ENCODE measurements at places on chromosomes 2 and 18.

DNA sequence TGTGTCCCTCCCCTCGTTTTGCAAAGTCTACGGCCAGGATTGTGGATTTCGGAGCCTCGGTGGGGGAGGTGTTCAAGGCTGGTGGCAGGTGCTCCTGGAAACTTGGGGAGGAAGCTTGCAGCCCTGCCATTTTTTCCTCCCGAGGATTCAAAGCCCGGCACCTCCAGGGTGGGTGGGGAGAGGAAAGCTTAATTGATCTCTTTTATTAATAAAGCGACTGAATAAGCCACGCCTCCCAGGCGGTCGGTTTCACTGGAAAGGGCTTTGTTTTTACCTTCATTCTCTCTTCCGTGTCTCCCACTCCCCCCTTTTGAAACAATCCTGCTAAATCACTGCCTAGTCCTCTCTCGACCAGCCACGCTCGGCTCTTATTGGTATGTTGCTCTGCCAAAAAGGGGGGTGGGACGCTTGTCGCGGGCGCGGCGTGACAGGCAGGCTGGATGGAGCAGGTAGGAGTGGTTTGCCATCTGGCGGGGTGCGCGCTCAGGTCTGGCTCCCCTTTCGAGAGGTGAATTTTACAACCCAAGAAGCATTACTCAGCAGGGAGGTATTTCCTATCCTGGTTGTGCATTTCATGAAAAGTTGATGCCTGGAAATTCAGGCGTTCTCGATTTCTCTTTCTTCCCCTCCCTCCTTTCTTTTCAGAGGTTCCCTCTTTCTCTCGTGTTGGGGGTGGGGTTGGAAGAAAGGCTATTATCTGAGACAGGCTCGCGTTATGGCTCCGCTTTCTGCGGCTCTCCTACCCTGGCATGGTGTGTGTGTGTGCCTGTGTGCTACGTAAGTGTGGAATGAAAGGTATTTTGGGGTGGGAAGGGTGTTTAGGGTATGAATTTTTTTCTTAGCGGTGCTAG is 1.4 kb downstream of the NEDD4L start:
- DNase-seq = no peak

- peak; percentile 7 for DNase-seq
Measured at GRCh38 chr2:144162652-144163051, 357.3 kb downstream of the ZEB2 start.

- no peak for DNase-seq
Measured at GRCh38 chr2:96844405-96844808, 586 bp upstream of the ANKRD23 start.

GRCh38 chr2:5713101-5713500 is 20.9 kb downstream of the SOX11 start:
- no peak for DNase-seq
